Thoracic aorta (tissue), 2 donors: ENCODE measurements at places on chromosomes 2 and 18. TPM values are rescaled to one million over a fixed set of nuclear protein-coding genes. Genes with fewer than 3 reads are reported as not detected.
A peak's percentile ranks its signal among the peaks of the same experiment; 100 is the strongest.

GRCh38 chr2:75596784-75597183 lies 36.0 kb upstream of the EVA1A start:
- no peak for DNase-seq

Gene OSR1
- 180 TPM for total RNA-seq

DNA sequence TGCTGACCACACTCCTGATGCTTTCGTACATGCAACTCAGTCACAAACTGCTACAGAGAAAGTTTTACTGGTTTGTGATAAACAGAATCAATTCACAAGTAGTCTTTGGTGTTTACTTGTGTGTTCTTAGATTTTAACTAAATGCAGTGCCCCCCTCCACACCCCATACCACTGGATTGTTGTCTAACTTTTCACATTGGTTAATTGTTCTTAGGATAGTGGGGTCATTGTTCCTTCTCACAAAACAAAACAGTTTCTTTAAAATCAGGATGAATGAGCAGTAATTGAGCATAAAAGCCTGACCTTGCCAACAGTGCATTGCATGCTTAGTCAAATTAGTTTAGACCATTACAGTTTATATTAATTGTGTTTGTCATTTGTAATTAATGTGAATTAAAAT lies 14.1 kb upstream of the PNPT1 start:
- DNase-seq: no peak

DNA sequence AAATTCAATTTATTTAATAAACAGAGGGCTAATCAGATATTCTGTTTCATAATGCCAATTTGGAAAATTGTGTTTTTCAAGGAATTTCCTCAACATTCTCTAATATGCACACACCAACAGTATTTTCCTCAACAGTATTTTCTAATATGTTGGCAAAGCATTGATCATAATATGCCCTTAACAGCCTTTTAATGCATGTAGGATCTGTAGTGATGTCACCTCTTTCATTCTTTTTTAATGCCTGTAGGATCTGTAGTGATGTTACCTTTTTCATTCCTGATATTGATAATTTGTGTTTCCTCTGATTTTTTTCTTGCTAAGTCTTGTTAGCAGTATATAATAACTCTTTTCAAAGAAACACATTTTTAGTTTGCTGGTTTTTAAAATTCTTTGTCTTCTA lies 15.9 kb downstream of the VWA3B start:
- no peak for DNase-seq

DNA sequence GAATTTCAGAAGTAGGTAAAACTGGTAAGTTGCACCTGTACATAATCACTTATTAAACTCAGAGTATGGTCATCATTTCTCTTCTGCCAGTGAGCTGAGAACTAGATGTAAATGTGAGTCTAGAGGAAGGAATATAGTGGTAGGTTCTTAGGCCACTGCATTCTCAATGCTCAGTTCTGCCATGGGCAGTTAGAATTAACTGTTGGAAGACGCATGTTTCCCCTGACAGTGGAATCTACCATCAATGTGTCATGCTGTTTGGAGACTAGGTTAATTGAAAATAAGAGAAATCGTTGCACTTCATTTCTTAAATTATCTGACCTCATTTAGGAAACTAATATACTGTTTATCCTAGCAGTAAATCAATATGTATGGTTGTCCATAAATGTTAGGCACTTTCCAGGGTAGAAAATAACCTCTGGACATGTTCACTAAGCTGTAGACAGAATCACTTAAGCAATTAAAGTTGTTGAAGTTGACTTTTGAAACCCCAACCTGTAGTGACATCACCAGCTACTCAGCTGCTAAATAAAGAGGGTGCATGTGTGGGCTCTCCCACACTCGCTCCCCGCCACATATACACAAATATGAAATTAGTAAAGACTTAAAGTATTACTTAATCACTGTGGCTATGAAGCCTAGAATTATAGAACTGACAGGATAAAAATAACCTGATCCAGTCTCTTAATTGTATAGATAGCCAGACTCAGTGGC lies 91.5 kb upstream of the NOSTRIN start:
- no peak for DNase-seq

GRCh38 chr2:221005338-221005737 lies 566.8 kb downstream of the EPHA4 start:
- no peak for DNase-seq

GRCh38 chr2:104872866-104873688 lies 19.2 kb downstream of the POU3F3 start:
- no peak for DNase-seq

Gene WDR33
- 55.6 TPM for total RNA-seq

DNA sequence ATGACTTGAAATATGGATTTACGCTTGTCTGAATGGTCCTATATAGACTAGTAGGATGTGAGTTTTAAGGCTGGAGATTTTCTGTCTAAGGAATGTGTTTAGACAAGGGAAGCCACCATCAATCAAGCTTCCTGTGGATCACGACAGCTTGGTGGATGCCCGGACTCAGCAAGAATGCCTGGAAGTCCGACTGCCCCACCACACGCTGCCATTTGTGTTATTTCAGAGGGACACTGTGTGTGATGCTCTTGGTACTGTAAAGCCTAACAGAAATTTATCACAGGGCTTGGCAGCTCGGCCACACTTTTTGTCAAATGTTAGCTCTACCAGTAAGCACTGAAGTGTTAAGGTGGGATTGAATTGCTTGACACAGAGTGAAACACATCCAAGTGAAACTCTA lies 127.1 kb upstream of the CDH7 start:
- no peak for DNase-seq

DNA sequence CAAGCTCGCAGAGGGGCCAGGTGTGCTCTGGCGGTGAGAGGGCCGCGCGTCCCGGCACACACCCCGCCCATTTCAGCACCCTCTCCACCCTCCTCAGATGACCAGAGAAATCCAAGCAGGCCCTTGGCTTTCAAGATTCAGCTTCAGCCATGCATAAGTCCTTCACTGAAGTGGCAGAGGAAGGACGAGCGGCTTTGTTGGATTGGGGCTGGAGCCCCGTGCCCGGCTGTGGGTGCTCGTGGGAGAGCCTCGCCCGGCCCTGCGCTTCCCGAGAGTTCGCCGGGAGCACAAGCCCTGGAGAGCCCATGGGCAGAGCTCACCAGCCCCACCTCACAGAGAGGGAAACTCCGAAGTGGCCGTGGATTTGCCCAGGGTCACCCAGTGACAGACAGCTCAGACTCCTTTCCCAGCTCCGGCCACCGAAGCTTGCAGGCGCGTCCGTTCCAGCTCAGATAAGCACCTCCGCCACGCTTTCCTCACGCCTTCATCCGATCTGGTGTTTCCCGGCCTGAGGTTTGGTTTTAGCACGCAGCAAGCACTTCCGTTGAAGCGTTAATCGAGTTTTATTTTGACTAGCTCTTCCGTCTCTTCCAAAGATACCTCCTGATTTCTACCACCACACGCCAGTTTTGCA lies 45.6 kb upstream of the MTCL1 start:
- DNase-seq: no peak

Gene MTA3
- 30.8 TPM for total RNA-seq

DNA sequence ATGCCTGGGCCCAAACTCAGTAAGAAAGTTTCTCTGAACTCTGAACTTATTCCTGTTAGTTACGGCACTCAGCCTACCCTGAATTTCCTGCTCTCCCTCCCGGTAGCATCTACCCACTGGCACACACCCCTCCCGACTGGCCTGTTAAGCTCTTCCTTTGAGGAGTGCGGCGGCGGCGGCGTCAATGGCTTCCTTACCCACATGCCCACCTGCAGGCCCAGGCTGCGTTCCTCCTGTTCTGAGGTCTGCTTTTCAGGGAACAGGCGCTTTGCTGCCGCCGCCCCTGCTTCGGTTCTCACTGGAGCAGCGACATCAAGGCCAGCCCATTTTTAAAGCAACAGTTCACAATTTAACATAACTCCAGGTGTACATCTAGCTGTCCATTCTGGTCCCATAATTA lies 432.4 kb downstream of the DCDC2C start:
- no peak for DNase-seq

Gene DHRS9
- 4.8 TPM for total RNA-seq

DNA sequence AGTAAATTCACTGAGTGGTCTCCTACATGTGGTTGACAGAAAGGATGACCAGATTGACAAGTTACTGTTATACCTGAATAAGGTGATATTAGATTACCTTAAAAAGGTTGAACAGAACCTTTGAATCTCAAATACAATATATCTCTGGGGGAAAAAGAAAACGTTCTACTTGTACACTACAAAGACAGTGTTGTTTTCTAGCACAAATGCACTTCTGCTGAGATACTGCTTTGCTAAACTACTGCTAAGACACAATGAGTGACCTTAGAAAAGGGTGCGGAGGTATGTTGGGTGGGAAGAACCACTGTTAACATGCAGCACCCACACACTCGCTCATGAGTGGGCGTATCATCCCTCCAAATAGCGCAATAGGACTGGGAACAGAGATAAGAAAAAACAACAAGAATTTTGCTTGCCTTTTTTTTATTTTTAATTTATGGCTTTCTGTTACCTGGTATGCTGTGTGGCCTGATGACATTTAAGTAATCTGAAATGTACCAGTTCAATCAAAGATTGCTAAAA lies 6.1 kb downstream of the BCL2 start:
- no peak for DNase-seq

GRCh38 chr2:75466708-75467311 lies 93.9 kb downstream of the EVA1A start:
- DNase-seq: no peak

GRCh38 chr18:42228581-42228980 lies 273.5 kb downstream of the PIK3C3 start:
- DNase-seq: no peak

Gene PRADC1
- total RNA-seq: 19.9 TPM

Gene CARF
- 25.6 TPM for total RNA-seq

DNA sequence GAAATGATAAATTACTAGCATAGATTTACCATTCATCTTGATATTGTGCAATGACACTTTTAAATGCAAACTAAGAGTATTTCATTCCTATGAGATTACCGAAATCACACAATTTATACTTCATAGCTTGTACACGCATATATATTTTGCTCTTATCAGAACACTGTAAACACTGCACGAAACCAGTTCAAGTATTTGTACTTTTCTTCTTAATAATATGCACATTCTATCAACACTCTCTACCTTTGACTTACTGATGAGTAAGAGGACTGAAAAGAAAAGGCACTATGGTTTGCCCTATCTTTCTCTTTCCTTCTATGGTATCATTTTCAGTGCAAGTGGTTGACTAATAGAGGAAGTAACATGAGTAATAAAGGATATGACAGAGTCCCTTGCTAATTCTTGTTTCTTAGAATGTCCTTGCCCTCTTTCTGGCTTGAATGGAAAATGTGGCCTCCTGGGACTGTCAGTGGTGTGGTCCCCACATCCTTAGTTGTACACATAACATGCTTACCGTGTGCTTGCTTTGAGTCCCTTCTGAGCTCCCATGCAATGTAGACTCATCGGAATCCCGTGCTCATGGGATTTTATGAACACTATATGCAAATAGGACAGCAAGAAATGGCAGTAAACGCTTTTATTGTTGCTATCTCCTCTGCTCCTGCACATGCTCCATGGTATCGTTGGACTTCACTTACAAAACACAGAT lies 363.5 kb upstream of the TNP1 start:
- peak; percentile 28 for DNase-seq

- no peak for DNase-seq
Observed at GRCh38 chr2:201969938-201970785, 63.5 kb upstream of the FZD7 start.

Gene NYAP2
- total RNA-seq: not detected

DNA sequence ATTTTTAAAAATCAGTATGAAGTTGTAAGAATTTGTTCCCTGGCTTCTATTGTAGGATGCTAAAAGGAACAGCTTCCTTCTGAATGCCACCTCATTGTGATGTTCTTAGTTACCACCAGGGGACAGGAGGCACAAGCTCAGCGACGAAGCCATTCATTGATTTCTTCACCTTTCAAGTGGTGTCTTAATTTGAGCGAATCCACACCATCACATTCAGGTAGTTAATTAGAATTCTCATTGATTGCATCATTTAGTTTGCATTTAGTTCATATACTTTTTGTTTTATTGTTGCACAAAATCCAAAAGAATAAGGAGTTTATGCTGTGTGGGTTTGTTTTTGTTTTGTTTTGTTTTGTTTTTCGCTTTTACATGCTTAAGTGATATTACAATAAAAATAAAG lies 23.1 kb downstream of the CYP27C1 start:
- no peak for DNase-seq

Gene CD8B2
- not detected for total RNA-seq

DNA sequence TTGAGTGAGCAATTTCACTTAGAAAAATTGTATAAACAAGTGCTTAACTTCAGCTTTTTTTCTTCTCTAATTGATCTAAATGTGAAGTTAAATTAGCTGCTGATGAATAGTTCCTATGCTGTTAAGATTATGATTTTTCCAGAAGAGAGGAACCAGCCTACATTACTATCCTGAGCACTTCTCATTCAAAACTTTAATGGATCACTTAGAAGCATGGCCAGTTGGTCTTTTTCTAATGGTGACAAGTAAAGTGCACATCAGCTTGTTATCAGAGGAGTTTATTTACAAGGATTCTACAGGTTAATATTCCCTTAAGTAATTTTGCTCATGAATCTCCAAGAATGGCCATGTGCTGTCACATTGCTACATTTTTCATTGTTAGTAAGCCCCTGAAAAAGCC lies 37.1 kb downstream of the DCC start:
- DNase-seq: no peak

- DNase-seq: no peak
Observed at GRCh38 chr2:71705171-71705960, 252.0 kb downstream of the DYSF start.

DNA sequence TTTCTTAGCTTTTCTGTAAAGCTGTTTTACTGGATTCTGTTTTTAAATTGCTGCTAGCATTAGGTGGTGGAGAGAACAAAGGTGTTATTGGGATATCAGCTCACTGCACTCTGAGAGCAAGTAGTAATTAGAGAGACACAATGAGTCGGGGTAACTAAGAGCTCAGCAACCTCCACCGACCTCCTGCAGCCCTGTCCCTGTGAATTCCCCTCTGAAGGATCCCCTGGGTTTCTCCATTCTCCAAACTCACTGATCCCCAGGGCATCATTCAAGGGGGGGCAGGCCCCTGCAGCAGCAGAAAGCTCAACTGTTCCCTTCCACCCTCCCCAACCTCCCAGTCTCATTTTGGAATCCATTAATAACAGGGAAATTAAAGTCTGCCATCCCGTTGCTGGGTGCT lies 73.0 kb downstream of the MTCL1 start:
- no peak for DNase-seq

DNA sequence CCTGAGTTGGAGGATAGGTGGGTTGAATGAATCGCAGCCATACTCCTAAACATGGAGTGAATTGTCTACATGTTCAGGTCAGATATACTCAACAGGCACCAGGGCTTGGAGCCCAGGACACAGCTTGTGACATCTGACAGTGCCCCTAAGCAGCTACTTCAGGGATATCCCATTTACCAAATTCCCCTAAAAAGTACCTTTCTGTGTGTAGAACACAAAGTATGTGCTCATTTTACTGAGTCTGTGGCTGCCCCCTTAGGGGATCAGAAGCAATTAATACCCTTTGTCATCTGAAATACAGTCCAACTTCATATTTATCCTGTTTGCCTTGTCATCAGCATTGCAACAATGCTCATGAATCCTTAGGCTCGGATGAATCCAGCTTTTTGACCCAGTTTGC lies 20.8 kb downstream of the TNFRSF11A start:
- no peak for DNase-seq

Gene RTP5
- 0.63 TPM for total RNA-seq

GRCh38 chr2:67854798-67855197 lies 208.0 kb downstream of the C1D start:
- DNase-seq: no peak
